ENCODE measurements at places on chromosomes 1 and 21.

GRCh38 chr1:55747408-55747841 is 532.3 kb upstream of the USP24 start:
- no peak for DNase-seq

DNA sequence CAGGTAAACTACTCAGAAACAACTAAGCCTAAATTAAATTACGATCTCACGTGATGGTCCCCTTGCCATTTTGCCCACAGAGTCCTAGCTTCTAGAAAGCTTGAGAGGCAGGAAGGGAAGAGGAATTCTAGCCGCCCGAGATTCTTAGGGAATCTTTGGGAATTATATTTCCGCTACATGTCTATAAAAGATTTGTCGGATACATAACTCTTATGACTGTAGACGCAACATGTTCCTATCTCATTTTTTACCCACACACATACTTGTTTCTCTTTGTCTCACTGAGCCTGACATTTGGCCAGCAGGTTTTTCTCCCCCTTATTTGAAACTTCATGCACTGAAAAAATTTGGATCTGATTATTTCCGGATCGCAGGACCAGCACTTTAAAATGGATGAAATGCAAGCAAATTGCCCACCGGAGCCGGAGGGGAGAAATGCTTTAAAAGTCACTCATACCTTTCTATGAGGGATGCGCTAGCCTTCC is 5.5 kb downstream of the GLIS1 start:
- no peak for DNase-seq

- DNase-seq = no peak
These were observed 23.7 kb upstream of the PLPPR4 start for GRCh38 chr1:99240621-99241020.

- DNase-seq = no peak
These were observed 433.3 kb downstream of the DISC1 start for GRCh38 chr1:232059726-232060374.

- no peak for DNase-seq
These were observed 13.4 kb downstream of the NHLH2 start for GRCh38 chr1:115827452-115828044.

- no peak for DNase-seq
These were observed 6.4 kb downstream of the RPS6KC1 start for GRCh38 chr1:213057264-213058059.

- no peak for DNase-seq
These were observed 49.9 kb downstream of the COL11A1 start for GRCh38 chr1:103058391-103058790.

DNA sequence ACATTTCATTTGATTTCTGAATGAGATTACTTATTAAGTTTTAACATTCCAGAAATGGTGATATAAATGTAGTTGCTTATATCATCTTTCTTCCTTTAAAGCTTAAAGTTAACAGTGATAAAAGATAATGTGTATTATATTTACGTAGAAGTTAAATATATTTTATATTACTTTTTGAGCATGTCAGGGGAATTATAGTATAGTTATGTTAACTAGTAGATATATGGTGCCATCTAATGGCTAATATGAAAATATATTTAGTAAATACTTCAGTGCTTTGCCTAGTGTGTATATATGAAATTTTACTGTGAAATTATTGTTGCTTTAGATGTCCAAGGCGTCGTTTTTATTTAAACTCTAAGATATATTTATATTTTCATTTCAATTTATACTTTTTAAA is 51.5 kb downstream of the SYT14 start:
- DNase-seq = no peak

- no peak for DNase-seq
These were observed 6.1 kb upstream of the GJB3 start for GRCh38 chr1:34774957-34775356.

- DNase-seq = no peak
These were observed 304.6 kb downstream of the PTPRU start for GRCh38 chr1:29540801-29541357.

GRCh38 chr1:55129194-55129728 is 85.9 kb downstream of the USP24 start:
- DNase-seq = no peak

- DNase-seq = no peak
These were observed 90.2 kb upstream of the CSF3R start for GRCh38 chr1:36572906-36573305.

DNA sequence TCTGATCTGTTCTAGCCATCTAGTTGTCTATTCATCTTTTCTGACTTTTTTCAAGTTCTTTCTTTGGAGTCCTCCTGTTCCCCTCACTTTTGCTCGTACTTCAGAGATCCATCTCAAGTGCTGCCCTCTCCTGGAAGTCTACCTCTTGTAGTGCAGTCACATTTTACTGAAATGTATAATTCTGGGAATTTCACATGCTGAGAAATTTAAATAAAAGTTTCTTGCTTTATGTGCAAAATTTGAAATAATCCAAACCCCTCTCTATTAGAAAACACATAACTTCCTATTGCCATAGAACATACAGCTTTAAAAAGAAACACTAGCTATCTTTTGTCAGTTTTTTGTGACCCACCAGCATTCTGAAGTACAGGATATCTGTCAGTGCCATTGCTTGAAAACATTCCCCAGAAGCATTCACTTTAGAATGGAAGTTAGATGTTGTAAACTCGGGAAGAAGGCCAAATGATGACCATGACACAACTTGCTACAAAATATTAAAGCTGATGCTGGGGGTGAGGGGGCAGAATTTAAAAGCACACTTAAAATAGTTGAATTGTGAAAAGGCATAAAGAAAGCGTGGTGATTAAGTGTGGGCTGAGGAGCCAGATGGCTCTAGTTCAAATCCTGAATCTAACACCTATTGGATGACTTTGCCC is 22.0 kb downstream of the RLF start:
- DNase-seq = no peak

- DNase-seq = no peak
These were observed 18.0 kb downstream of the NADK start for GRCh38 chr1:1760345-1760650.

GRCh38 chr1:219412772-219413171 is 200.1 kb downstream of the ZC3H11B start:
- DNase-seq = no peak

DNA sequence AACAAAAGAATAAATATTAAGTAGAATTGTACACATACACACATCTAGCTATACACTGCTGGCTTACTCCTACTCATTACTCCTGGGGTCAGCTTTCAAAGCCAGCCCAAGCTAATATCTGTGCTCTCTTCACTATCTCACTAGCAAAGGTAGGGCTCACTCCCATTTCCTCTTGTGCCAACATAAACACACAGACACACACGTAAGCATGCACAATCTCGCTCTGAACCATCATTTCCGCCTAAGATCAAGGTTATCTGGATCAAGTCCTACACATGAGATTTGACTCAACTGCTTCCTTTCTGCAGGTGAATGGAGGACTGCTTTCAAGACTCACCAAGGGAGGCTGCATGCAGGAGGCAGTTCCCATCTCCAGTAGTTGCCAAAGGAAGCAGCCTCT is 28.8 kb upstream of the MTMR11 start:
- peak; percentile 14 for DNase-seq

GRCh38 chr21:45834821-45835293 is 146.7 kb upstream of the COL6A1 start:
- no peak for DNase-seq

DNA sequence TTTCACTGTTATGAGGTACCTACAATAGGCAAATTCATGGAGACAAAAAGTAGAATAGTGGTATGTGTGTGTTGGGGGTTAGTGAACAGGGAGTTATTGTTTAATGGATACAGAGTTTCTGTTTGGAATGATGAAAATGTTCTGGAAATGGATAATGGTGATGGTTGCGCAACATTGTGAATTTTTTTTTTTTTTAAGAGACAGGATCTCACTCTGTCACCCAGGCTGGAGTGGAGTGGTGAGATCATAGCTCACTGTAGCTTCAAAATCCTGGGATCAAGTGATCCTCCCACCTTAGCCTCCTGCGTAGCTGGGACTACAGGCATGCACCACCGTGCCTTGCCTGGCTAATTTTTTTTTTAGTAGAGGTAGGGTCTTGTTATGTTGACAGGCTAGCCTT is 34.5 kb upstream of the TRABD2B start:
- no peak for DNase-seq

DNA sequence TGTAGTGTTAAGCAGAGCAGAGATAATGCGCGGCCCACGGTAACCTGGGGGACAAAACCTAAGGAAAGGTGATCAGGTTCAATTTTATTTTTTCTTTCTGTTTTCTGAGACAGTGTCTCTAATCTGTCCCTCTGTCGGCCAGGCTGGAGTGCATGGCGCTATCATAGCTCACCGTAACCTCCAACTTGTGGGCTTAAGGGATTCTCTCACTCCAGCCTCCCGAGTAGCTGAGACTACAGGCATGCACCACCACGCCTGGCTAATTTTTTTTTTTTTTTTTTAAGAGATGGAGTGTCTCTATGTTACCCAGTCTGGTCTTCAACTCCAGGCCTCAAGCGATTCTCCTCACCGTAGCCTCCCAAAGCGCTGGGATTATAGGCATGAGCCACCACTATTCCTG is 724 bp upstream of the ANKRD35 start:
- no peak for DNase-seq

DNA sequence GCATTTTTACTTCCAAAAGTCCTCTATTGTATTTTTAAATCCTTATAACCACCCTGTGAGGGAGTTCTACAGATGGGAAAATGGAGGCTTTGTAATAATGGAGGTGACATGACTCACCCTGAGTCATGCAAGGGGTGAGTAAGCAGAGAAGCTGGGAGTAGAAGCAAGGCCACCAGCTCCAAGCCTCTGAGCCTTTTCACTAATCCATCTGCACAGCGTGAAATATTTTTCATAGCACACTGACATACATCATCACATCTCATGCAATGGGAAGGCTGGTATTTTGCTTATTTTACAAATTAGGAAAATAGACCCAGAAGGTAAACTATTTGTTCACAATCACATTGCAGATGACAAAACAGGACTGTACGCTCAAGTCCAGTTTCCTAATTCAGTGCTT is 96.9 kb downstream of the KCNH1 start:
- no peak for DNase-seq

- DNase-seq = no peak
These were observed 56.0 kb upstream of the EDARADD start for GRCh38 chr1:236338096-236338495.

DNA sequence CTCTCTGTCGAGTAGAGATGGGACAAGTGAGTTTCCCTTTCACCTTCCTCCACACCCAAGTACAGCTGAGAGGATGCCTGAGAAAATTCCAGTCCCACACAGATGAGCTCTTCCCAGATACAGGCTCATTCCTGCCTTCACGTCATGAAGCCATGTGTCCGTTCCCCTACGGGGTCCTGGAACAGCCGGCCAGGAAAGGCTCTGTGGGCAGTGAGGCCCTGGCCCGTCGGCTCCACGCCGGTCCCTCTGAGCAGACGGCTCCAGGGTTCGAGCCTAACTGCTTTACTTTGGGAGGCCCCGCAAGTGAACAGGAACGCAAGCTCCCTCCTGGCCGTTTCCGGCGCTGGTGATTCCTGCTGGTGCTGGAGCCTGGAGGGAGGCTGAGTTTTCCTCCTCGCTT is 57.2 kb upstream of the ARHGEF16 start:
- DNase-seq = no peak

GRCh38 chr1:147804942-147805723 is 44.7 kb upstream of the GJA5 start:
- no peak for DNase-seq

DNA sequence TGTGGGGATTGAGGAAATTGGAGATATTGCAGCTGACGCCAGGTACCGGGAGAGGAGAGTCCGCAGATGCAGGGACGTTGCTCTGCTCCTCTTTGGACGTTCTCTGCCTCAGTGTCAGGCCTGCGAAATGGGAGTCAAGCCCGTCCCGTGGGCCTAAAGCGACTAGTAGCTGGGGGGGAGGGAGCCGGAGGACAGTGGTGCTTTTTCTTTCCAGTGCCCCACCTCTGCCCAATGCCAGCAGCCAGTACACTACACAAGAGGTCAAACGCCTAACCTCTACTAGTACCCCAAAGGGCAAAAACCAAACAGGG is 413.6 kb upstream of the ESRRG start:
- DNase-seq = no peak

DNA sequence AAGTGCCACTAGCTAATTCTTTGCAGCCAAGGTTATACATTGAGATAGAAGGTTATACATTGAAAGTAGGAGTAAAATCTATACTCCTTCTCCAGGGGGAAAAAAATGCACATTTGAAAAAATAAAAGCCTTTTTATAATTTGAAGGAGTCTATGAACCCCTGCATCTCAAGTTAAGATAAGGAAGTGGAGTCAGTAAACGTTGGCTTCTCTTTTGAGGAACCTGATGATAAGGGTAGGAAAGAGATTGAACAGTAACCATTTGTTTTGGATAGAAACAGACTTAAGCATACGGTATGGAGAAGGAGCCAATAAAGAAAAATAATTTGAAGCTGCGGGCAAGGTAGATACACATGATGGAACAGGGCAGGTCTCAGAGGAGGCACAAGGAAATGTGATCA is 64.1 kb downstream of the RPAP2 start:
- no peak for DNase-seq

- no peak for DNase-seq
These were observed 57.6 kb downstream of the KCNK2 start for GRCh38 chr1:215140135-215140534.

DNA sequence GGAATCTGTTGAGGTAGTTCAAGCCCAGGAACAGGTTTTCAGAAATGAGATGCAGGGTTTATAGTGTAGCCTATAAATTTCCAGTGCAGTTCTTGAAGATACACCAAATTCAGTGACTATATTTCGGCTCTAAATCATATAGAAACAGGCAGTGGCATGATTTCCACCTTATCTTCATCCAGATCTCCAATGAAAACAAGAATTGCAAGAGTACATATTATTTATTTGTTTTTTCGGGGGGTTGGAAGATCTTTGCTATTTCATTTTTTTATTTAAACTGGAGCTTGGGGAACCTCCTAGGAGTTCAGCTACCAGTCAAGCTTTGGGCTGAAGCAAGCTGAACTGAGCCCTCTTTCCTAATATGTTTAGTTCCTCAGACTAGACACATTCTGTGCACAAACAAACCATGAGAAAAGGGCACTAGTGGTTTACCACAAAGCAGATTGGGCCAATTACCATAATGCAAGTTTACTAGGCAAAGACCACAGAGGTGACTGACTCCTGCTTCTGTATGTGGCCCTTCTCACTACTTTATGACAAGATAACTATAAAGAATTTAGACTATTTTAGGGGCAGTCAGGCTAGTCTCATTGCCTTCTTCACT is 68.5 kb downstream of the RGS2 start:
- no peak for DNase-seq

GRCh38 chr1:86778569-86779239 is 74.3 kb downstream of the SH3GLB1 start:
- no peak for DNase-seq

DNA sequence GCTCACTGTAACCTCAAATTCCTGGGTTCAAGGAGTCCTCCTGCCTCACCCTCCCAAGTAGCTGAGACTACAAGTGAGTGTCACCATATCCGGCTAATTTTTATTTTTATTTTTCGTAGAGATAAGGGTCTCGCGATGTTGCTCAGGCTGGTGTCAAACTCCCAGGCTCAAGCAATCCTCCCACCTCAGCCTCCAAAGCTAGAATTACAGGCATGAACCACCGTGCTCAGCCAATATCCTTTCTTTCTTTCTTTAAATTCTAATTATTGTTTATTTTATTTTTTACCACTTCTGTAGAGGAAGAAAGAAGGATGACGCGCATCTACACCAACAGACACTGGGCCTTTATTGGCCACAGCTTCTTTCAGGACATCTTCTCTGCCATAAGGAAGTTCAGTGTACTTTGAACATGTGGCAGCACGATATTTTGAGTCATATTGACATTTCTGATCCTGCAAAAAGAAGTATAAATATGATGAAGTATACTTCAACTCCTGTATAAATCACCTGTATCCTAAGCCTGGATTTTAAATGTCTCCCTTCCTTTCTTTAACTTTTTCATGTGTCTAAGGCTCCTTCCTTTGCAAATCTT is 15.8 kb downstream of the CTSS start:
- no peak for DNase-seq

GRCh38 chr1:18160290-18160942 is 52.8 kb downstream of the IGSF21 start:
- no peak for DNase-seq
